Stimulated activated CD4-positive, alpha-beta T cell treated with anti-CD3 and anti-CD28 coated beads, TNF-alpha, amount 100 ng/mL, for 1 hour (primary cell): ENCODE measurements at places on chromosomes 16 and 17.

DNA sequence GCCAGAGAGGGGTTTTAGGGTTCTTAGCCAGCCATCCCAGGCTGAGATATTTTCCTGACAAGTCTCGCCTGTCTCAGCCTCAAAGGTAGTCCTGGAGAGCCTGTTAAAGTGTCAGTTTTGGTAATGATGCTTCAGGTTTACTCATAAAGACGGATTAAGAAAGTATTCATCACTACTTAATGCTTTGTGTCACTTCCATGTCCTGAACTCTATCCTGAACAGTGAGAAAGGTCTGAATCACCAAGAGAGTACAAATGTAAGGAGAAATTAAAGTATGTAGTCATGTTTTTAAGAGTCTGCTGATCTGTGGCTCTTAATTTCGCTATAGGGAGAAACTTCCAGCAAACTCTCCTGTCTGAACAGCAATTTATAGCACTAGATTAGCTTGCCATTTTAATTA, 14.0 kb downstream of the RPGRIP1L start:
- no peak for DNase-seq

GRCh38 chr17:5715478-5715877, 131.2 kb upstream of the NLRP1 start:
- DNase-seq, result no peak

DNA sequence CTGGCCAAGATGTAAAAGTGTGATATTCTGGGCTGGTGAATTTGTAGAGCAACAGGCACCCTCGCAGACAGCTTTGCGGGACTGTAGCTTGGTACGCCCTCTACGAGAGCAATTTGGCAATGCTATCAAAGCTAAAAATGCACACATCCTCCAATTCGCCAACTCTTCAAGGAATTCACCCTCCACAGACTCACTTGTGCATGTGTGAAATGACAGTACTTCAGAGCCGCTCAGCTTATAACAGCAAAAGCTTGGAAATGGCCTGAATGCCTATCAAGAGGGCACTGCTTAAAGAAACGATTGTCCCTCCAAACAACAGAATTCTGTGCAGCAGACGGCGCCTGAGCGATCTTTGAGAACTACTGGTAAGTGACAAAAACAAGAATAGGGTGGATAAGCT, 130.8 kb downstream of the SDK2 start:
- DNase-seq, result no peak

DNA sequence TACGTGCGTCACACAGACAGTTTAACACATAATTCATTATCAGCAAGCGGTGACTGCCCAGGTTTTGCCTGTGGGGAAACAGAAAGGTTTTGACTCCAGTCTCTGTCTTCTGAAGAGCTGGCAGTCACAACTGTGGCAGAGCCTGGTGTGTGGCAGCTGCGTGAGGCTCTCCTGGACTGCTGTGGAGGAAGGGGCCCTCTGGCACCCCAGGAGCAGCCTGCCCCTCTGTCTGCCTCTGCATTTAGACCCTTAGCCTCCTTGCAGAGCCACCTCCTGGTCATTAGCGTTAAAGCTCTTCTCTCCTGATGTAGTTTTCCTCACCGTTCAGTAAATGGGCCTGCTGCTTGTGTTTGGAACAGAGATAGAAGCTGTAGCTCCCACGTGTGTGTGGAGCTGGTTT, 10.9 kb downstream of the RAB40C start:
- no peak for DNase-seq

- DNase-seq, result peak; percentile 31
Observed at GRCh38 chr17:78842881-78843565, 2.4 kb upstream of the USP36 start.

DNA sequence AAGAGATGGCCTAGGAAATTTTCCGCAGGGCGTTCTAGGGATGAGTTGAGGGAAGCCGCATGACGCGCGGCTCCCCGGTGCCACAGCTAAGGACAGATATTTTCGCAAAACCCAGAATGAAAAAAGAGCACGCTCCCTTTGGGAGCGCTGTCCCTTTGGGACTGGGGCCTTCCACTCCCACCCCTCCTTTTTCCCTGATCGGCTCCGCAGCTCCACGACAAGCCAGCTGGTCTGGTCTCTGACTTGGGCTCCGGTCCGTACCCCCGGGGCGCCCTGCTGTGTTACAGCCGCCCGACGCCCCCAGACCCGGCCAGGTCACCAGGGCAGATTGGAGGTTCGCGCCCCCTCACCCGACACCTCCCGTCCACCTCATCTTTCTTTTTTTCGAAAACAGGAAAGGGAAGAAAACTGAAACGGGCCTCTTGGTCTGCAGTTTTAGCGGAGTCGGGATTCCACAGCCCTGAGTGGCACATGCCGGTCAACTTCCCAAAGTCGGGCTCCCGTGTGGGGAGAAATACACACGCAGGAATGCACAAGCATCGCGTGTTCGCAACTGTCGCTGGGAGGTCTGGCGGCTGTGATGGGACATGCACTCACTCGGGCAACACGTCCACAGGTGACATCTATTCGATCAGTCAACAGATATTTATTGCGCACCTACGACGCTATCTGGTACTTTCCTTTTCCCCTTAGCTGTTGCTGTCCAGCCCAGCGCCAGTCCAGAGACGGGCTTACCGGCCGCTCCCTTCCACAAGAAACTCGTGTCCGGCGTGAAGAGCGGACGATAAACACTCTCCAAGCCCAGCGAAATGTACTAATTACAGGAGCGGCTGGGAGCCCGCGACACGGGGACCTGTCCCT, 3.9 kb upstream of the SOX9 start:
- DNase-seq, result no peak

DNA sequence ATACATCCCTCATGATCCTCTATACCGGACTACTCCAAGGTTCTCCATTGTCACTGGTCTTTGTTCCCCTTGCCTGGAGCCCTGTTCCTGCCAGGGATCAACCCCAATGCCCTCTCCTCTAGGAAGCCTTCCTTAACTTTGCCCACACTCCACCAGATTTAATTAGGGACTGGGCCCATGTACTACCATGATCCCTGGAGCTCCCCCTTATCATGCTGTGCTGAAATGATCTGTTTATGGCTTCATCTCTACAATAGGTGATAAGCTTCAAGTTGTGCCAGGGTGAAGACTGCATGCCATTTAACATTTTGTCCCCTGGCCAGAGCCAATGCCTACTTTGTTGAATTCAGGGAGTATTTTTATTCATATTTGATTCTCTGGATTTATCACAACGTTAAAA, 17.9 kb upstream of the IRX5 start:
- DNase-seq, result no peak

DNA sequence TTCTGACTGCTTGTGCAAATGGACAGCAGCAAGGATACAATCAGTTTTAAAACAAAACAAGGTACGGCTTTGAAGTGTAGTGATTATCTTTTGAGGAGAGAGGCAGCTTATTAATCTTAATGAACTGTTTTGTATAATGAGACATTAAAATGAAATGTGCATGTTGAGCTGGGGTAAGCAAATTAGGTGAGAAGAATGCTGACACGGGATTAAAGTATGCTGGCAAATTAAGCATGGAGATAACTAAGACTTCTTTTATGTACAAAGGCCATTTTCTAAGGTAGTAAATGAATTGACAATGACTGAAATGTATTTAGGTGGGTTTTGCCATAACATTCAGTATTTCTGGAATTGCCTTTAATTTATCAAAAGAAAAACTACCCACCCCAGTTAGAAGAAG, 18.7 kb downstream of the DNAJC7 start:
- DNase-seq, result no peak
